ENCODE measurements at places on chromosomes 13 and 19.
A peak's percentile ranks its signal among the peaks of the same experiment; 100 is the strongest.

- DNase-seq, result peak; percentile 83
Observed at GRCh38 chr19:49331616-49332055, 3.6 kb upstream of the CD37 start.

DNA sequence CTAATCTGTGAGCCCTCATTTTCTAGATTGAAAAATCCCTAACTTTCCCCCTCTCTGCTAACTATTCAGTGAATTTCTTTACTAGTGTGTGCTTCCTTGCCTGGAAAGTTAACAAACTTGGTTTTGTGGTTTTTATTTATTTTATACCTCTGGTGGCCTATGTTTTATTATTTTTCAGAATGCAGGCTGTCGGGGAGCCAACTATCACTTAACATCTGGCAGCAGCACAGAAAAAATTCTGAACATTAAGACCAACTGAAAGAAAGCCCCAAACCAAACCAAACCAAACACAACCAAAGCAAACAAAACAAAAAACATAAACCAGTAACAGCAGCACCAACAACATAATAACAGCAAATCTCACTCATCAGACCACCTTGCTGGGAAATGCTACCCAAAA is 109.0 kb upstream of the KL start:
- no peak for DNase-seq

DNA sequence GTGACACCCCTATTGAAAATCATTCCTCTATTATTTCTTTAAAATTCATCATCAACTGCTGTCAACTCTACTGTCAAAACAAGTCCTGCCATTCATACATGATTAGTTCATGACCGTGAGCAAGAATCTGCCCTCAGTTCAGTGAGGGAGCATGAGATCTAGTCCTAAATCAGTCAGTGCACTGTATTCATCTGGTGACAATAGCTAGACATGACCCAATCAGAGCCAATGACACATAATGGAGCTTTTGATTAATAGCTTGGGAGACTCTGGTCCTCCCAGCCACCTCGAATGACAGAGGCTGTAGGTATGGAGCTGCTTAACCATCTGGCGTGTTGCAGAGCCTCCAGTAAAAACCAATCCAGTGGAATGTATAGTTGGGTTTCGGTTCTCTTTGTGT is 46.9 kb upstream of the ARGLU1 start:
- DNase-seq, result no peak

DNA sequence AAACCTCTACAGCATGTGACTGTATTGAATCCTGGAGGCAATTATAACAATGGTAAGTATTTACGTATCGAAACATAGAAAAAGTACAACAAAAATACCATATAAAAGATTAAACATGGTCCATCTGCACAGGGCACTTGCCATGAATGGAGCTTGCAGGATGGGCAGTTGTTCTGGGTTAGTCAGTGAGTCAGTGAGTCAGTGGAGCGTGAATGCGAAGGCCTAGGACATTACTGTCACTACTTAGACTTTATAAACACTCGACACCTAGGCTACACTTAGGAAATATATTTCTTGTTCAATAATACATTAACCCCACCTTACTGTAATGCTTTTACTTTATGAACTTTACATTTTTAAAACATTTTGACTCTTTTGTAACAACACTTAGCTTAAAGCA is 35.6 kb upstream of the TMTC4 start:
- no peak for DNase-seq

GRCh38 chr19:28609944-28610343 is 603.0 kb downstream of the UQCRFS1 start:
- DNase-seq, result no peak

DNA sequence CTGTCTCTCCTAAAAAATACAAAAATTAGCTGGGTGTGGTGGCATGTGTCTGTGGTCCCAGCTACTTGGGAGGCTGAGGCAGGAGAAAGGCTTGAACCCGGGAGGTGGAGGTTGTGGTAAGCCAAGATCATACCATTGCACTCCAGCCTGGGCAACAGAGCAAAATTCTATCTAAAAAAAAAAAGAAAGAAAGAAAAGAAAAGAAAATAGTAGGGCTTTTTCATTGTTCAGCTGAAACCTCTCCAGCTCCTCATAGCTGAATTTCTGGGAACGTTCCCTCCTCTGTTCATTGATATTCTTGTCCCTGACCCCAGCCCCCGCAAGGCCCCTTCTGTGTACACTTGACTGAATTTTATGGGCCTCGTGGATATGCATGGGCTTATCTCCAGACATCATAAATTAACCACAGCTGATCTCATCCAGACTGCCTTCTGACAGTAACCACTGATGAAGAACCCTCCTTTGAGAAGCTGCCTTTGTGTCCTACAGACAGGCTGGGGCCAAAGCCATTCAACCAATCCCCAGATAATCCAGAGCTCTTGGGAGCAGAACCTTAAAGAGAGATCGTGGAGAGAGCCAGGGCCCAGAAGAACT is at the start of gene ELSPBP1:
TSS of gene ELSPBP1 (plus strand) at position 424 of the 594 bp plus-strand sequence. CDS start 14,036 bp downstream, outside the sequence.
- DNase-seq, result peak; percentile 17

- DNase-seq, result no peak
Observed at GRCh38 chr13:48249018-48249417, 16.0 kb downstream of the ITM2B start.

DNA sequence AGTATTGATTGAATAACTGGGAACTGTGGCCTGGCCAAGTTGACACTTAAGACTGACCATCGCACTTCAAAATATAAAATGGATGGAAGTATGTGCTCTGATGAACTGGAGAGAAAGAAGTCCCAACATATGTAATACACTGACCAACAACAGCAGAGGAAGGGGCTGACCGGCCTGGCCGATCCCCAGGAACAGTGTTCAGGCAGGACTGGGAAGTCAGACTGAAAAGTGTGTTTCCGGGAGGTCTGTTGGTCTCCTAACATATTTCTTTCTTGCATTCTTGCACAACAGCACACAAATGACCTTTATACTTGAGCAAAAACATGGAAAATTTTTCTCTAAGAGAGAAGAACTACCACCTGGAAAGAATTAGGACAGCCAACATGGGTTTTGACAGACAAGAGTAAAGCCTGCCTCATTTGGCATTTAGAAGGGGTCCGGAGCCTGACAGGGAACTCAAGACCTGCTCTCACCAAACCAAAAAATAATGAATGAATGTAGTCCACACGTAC is 297.8 kb downstream of the OXGR1 start:
- peak; percentile 14 for DNase-seq

GRCh38 chr13:107835339-107836018 is 379.9 kb downstream of the LIG4 start:
- DNase-seq, result peak; percentile 79

- DNase-seq, result peak; percentile 84
Observed at GRCh38 chr19:55605637-55606470, at the start of gene ZNF865. TSS of gene ZNF865 (plus strand) at chr19:55605647. CDS start at chr19:55613619, 7,972 bp downstream.

GRCh38 chr19:33660410-33661124 is 38.8 kb downstream of the CHST8 start:
- DNase-seq, result no peak

- peak; percentile 83 for DNase-seq
Observed at GRCh38 chr19:9621156-9622037, at the start of gene ZNF561. TSS of gene ZNF561 (minus strand) at chr19:9621232. CDS start at chr19:9619456, 1,776 bp downstream.

DNA sequence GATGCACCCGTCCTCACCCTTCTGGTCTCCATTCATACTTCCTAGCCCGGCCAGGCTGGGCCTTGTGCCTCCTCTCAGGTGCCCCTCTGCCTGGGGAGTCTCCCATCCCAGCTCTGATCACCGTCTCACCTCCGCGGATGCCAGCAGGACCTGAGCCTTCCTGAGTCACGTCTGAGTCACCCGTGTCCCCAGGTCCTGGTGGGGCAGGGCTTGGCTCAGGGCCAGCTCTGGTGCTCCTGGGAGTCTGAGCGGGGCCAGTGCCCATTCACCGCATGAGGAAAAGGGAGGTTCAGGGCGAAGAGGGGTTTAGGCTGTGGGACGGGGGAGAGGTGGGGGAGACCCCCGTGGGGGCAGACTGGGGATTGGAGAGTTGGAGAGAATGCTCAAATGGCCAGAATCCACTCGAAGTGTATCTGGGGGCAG is 593 bp downstream of the ATP8B3 start:
- peak; percentile 24 for DNase-seq

DNA sequence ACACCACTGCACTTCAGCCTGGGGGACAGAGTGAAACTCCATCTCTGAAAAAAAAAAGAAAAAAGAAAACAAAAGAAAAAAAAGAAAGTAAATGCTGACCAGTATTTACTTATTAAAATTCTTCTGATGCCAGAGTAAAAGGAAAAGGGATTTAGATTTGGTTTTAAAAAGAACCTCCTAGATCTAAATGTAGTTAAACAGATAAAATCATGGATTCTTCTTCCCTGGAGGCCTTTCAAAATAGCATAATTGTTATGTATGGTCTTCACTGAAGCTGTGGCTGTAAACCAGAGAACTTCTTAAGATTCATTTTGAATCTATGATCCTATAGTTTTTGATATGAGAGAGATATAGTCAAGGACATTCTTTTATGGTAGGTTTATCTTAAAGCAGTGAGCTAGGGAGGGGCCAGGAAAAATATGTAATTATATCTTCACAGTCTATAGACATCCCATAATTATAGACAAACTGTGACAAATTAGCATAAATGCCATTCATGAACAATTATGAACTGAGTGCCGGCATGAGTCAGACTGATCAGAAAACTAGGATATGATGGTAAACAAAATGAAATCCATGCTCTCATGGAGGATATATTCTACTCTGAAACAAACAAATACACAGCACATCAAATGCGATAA is 14.9 kb upstream of the STK24 start:
- no peak for DNase-seq

DNA sequence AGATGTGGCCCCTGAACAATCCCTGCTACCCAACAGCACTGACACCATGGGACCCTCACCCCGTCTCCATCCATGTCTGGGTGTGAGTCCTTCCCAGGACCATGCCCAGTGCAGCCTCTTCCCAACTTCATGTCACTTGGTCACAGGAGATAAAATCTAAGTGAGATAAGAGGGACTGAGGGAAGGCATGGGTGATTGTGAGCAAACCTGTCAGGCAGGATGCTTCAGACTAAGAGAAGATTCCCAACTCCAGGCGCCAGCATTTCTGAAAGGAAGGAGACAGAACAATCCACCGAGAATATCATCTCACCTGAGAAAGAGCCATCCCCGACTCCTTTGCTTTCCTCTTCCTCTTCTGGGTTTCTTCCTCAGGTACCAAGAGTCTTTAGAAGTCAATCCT is 7.5 kb downstream of the ZNF320 start:
- no peak for DNase-seq

- DNase-seq, result peak; percentile 38
Observed at GRCh38 chr19:53989600-53990533, 1.6 kb upstream of the CACNG6 start.

DNA sequence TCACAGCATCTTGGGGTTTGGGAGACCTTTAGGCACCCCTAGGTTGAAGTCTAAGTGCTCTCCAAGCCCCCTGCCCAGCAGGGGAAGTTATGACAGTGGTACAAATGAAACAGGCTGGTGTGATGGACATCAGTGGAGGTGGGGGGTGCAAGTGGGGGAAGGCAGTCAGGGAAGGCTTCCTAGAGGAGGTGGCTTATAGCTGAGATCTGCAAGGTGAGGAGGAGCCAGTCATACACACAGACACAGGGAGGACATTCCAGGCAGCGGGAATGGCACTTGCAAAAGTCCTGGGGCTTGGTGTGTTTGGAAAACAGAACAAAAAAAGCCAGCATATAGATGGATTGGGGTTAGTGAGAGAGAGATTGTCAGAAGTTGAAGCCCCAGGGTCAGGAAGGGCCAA is 11.6 kb downstream of the HSH2D start:
- no peak for DNase-seq

GRCh38 chr13:96460609-96461008 is 370.7 kb downstream of the HS6ST3 start:
- DNase-seq, result peak; percentile 24

DNA sequence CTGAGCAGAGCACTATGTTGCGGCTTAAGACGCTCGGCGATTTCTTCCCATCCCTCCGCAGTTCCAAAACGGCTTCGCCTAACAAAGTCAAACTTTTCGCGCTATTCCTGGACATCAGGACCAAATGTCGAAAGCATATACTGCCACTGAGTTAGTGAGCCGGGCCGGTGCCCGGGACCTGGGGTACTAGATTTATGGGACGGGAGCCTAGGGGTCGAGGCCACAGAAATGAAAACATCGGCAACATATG is 699 bp downstream of the RCBTB2 start:
- peak; percentile 52 for DNase-seq

DNA sequence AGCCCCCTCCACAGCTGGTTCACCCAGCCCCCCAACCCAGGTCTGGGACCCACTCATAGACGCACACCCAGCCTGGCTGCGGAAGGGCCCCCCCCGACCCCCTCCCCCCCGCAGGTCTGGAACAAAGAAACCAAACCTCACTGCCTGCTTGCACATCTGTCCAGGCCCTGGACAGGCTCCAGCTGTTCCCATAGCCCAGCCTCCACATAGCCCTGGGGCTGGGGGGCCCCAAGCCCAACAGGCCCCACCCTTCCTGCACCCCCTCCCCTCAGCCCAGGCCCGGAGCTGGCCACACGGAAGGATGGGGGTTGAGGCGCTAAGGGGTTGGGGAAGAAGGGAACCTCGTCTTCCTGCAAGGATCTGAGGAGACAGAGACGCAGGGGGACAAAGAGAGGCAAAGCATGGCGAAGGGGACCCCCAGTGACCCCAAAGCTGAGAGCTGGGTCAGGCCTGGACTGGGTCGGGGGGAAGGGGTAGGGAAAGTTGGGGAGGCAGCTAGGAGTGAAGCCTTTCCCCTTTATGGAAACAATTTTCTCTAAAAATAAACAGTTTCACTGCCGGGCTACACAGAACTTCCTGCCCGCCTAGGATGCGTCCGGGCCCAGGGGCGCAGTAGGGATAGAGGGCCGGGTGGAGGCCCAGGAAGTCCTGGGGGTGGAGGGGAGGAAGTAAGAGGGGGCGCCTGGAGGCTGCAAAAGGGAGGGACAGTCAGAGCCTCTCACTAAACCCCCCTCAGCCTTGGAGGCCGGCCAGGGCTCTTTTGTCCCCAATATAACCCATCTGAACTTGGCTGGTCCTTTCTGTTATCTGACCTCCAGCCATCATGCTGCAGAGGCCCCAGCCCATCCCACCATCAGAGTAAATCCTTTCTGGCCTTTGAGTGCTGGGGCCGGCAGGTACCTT is 2.4 kb downstream of the KANK2 start:
- DNase-seq, result no peak

DNA sequence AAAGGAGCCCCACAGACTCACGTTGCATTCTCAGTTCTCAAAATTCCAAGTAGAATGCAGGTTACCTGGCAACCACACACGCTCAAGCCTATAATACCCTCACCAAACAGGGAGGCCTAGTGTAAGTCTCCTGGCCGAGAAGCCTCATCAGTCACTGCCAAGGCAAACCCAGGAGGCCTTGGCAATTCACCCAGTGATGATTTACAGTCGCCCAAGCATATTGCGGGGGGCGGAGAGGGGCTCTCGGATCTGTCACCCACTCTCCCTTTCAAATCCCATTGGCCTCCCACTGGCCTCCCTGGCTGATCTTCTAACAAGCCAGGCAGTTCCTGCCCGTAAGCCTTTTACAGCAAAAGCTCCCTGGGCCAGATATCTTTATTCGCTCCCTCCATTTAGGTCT is 1.1 kb downstream of the AKAP8L start:
- peak; percentile 51 for DNase-seq
